ENCODE measurements at places on chromosomes 5 and 9.

- no peak for DNase-seq
Measured at GRCh38 chr9:126879288-126879687, 18.8 kb downstream of the ZBTB34 start.

DNA sequence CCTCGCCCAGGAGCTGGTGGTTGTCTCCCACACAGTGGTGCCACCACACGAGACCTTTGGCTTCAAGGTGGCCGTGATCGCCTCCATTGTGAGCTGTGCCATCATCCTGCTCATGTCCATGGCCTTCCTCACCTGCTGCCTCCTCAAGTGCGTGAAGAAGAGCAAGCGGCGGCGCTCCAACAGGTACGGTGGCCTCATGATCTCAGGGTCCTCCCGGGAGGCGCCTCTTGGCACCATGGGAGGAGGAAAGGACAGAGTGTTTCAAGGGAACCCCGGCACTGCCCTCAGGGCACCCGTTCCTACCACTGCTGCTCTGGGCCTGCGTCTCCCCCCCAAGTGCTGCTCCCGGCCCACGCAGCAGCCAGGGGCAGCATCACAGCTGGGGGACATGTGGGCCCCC lies 18.2 kb upstream of the CARD19 start:
- DNase-seq: no peak

GRCh38 chr5:151295791-151296477 lies 7.6 kb downstream of the SLC36A3 start:
- DNase-seq: peak; percentile 42

- DNase-seq: no peak
Measured at GRCh38 chr5:112014783-112015395, 257.9 kb upstream of the NREP start.

DNA sequence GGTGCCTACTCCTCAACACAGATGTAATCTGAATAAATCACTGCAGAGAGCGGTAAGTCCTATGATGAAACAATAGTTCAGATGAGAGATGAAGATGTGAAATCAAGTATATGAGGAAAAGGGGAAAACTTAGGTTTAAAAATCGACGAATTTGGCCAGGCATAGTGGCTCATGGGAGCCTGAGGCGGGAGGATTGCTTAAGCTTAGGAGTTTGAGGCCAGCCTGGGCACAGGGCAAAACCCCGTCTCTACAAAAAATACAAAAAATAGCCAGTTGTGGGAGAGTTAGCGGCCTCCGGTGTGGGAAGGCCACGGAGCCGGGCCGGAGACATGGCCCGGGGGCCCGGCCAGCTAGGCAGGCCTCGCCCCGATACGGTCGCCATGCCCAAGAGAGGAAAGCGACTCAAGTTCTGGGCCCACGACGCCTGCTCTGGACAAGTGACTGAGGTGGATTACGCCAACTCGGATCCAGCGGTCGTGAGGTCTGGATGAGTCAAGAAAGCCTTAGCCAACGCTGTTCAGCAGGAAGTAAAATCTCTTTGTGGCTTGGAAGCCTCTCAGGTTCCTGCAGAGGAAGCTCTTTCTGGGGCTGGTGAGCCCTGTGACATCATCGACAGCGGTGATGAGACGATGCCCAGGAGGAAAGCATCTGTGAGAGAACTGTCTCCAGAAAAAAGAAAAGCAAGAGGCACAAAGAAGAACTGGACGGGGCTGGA lies 62.8 kb upstream of the SUB1 start:
- no peak for DNase-seq

DNA sequence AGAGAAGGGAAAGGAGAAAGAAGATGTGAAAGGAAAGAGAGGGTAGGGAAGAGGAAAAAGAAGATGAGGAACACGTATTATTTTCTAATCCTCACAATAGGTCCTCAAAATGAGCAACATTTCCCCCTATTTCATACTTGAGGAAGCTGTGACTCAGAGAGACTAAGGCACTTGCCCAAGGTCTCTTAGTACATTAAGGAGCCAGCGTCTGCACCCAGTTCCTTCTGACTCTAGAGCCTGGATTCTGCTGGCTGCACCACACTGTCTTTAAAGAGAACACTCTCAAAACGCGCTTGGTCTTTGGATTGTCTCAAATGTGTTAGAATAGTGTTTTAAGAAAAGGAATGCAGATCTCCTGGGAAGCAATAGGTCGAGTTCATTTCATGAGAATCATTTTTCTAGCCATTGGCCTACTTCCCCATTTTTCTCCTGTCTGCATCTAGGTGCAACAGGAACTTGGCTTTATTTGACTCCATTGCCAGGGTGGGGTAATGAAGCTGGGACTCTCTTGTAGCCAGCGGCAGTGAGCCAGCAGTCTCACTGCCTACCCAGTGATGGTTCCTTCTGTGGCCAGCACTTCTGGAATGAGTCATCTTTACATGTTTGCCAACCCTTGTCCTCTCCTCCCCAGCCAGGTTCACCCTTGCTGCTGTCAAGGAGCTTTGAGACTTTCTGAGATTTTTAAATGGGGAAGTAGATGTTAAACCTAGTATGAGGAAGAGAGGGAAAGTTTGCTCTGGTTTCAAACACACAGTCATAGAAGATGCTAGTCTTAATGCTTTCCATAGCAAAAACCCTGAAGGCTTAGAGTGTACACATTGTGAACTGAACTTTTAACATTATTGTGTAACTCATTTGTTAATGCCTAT lies 82.7 kb downstream of the DOCK8 start:
- peak; percentile 51 for DNase-seq

GRCh38 chr5:28324174-28324573 lies 1285.8 kb upstream of the CDH9 start:
- DNase-seq: no peak

DNA sequence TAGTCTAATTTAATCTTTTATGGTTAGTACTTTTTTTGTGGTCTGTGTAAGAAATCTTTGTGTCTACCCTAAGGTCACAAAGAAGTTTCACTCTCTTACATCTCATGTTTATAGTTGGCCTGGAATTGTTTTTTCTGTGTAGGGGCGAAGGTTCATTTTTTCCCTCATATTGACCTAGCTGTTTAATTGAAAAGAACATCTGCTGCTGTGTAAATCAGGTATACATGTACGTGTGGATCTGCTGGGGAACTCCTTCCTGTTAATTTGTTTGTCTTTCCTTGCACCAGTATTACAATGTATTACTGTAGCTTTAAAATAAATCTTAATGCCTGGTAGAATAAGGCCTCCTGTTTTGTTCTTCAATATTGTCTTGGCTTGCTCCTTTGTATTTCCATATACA lies 37.8 kb downstream of the EXOSC2 start:
- DNase-seq: no peak

DNA sequence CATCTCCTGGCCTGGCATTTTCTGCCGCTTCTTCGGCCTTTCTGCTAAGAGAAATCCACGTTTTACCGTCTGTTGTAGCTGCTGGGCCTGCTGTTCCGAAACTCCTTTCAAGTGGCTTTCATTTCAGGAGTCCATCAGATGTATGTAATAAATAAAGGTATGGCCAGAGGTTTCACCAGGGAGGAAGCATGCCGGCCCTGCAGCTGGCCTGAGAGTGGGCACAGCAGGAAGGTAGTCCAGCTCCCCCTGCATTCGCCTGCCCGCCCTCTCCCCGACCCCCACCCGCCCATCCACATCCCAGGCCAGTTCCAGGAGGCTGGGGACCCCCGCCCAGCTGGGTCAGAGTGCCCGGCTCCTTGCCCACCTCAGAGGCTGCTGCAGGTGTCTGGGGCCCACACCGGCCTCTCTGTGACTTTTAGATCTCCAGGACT lies 46.4 kb upstream of the EXOC3 start:
- DNase-seq: peak; percentile 22

GRCh38 chr5:81755320-81755719 lies 4.4 kb upstream of the SSBP2 start:
- DNase-seq: peak; percentile 52

- peak; percentile 42 for DNase-seq
Measured at GRCh38 chr5:16521521-16522483, 56.2 kb upstream of the ZNF622 start.

DNA sequence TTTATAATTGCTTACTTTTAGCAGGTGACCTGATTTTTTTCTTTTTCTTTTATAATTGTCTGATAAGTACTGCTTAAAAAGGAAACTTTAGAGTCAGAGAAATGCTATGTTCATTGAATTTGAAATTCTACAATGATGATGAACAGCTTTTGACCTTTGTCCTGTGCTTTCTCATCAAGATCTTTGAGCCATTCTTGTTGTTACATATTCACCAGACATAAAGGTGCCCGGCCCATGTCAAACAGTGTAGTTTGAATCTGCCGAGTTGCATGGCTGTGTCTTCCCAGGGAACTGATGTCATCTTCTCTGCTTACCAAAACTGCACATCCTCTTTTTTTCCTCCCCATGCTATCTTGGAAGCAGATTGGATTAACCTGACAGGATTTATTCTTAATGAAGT lies 163.6 kb downstream of the LRRC70 start:
- DNase-seq: no peak

DNA sequence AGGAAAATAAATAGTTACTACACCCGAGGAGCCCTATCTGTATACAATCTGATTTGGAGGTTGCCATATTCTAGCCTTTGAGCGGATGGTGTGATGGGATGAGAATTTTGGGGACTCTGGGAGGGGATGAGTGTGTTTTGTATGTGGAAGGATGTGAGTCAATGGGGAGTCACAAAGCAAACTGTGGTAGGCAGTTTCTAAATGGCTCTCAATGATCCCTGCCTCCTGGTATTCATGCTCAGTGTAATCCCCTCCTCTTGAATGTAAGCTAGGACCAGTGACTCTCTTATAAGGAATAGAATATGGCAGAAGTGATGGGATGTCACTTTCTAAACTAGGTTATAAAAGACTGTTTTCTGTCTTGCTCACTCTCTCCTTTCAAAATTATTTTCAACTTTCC lies 205.7 kb upstream of the RIOK2 start:
- no peak for DNase-seq

DNA sequence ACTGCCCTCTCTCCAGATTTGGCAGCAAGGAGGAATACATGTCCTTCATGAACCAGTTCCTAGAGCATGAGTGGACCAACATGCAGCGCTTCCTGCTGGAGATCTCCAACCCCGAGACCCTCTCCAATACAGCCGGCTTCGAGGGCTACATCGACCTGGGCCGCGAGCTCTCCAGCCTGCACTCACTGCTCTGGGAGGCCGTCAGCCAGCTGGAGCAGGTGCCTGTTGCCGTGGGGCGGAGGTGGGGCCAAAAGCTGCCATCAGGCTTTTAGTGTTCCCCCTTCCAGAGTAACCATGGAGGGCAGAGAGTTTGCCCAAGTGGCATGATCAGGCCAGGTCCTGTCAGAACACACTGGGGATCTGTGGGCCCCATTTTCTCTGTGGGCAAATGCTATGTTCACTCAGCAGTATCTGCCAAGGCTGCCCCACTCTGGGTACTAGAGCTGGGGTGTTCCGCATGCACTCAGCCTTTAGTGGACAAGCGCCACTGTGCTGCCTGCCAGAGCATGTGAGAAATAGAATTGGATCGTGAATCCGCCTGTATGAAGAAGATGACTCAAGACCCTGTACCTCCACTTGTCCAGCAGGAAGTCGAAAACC lies 117.1 kb downstream of the DAB2IP start:
- no peak for DNase-seq

DNA sequence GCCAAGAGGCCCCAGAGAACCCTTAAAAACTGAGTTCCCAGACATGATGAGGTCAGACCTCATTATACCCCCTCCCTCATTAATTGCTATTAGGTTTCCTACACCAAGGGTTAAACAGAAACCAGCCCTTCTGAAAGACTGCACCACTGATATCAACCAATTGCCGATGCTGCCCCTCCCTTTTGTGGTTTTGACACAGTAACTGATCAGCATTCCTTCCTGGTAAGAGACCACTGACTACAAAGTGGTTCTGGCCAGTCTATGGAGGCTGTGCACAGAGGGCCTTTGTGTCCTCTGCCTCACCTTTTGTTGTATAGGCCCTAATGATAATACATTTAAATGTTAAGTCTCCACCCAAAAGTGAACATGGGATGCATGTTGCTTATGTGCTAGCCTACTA lies 201.5 kb downstream of the FRMD3 start:
- DNase-seq: peak; percentile 11

GRCh38 chr9:133734590-133735414 lies 3.4 kb downstream of the SARDH start:
- no peak for DNase-seq

DNA sequence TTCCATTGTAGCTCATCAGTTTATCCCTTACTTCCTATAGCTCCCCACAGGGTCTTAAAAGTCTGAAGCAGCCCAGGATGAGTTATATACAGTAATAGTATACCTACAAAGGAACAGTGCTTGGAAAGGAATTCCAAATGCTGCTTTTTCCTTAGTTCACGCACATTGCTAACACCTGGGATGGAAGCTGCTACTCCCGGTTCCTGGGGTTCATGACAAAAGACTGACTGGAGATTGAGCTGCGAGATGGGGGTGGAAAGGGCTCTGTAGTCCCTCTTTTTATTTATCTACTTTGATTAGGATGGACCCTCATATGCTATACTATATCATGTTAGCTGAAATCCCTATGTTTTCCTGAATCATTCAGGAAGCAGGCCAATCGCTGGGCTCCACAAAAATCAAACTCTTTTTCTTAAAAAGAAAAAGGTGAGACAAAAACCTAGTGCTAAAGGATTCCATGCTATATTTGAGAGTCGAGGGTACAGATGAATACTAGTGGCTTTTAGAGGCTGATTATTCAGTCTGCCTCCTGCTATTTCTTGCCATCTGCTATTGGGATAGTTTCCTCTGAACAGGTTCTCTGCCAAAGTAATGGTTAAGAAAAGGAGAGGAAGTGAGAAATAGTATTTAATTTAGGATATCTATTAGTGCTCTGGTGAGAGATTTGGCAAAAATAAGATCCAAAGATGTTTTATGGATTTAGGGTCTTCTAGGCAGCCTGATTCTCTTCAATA lies 81.2 kb downstream of the MRPS27 start:
- DNase-seq: no peak

GRCh38 chr5:73436535-73437100 lies 12.0 kb downstream of the FOXD1 start:
- DNase-seq: peak; percentile 48

DNA sequence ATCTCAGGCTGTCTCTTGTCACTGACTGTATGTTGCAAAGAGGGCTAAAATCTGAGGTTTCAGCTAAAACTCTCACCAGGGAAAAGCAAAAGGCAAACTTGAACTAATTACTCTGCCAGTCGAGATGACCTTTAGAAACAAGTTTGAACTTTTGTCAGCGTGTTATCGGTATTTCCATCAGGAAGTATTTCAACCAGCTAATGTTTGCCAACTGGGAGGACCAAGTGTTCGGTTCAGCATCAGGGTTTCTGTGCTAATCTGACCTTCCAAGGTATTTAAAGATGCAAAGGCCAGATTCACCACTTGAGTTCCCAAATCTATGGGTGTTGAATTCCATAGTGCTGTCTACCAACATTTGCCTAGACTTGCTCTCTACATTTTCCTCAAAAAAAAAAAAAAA lies 230.5 kb downstream of the SLIT3 start:
- DNase-seq: peak; percentile 59

- DNase-seq: no peak
Measured at GRCh38 chr5:10849278-10849677, 88.2 kb upstream of the DAP start.

DNA sequence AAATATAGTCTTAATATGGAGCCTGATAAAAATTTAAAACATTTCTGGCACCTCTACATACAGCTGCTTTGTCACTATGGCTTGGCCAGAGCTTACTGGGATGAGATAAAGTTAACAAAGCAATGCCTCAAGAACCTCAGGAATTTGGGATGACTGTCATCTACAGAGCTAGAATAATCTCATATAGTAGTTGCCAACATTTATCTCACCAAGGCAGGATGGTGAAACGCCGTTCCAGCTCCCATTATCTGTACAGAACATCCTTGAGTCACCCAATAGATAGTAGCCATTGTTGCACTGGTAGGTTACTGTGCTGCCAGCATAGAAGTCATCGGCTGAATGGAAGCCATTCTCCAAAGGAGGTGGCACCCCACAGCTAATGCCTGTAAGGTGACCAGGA lies 94.6 kb upstream of the TXNDC8 start:
- no peak for DNase-seq

- no peak for DNase-seq
Measured at GRCh38 chr5:162288647-162289296, 221.2 kb downstream of the GABRG2 start.

All from stomach (tissue), 19 donors.